ENCODE measurements at places on chromosomes 6 and 20.

DNA sequence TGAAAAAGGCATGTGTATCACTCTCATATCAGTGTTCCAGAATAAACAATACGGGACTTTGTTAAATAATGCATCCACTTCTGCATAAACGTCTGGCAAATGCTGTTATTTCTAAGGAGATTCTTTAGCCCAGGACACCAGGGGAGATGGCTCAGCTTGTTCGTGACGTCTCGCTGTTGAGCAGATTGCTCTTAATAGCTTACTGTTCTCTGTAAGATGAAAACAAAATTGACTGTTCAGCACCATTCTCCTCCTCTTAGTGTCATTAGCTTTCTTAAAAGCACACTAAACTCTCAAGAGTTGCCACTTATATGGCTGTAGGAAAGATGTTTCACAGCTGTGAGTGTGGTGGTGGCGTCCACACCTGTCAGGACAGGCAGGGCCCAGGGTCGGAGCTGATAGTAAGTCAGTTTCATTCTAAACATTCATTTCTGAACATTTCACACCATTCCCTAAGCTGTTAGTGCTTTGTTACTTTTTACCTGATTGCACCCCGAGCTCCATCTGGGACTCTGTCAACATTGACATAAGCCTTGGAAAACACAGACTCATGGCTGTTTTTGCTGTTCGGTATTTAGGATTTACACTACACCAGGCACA is 132.1 kb downstream of the ZDHHC14 start:
- no peak for DNase-seq

DNA sequence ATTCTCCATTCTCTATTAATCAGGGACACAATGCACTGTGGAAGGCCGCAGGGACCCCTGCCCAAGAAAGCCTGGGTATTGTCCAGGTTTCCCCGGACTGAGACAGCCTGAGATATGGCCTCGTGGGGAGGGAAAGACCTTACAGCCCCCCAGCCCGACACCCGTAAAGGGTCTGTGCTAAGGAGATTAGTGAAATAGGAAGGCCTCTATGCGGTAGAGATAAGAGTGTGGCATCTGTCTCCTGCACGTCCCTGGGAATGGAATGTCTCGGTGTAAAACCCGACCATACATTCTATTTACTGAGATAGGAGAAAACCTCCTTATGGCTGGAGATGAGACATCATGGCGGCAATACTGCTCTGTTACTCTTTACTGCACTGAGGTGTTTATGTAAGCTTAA is 15.7 kb upstream of the EIF2S2 start:
- no peak for DNase-seq

DNA sequence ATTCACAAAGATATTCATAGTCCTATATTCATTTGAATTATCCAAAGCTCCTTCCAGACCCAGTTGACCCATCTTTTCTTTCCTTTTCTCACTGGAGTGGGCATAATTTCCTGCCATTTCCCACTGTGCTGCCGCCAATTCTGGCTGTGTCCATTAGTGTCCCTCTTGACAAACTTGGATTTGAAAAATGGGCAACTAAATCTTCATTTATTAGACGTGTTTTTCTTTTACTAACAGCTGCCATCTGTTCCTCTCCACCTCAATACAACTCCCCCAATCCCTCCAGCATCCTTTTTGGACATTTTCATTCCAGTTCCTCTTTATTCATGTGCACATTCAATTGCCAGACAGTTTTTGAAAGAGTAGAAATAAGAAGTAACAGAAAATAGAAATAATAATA is 90.5 kb downstream of the PCSK2 start:
- DNase-seq, result no peak

DNA sequence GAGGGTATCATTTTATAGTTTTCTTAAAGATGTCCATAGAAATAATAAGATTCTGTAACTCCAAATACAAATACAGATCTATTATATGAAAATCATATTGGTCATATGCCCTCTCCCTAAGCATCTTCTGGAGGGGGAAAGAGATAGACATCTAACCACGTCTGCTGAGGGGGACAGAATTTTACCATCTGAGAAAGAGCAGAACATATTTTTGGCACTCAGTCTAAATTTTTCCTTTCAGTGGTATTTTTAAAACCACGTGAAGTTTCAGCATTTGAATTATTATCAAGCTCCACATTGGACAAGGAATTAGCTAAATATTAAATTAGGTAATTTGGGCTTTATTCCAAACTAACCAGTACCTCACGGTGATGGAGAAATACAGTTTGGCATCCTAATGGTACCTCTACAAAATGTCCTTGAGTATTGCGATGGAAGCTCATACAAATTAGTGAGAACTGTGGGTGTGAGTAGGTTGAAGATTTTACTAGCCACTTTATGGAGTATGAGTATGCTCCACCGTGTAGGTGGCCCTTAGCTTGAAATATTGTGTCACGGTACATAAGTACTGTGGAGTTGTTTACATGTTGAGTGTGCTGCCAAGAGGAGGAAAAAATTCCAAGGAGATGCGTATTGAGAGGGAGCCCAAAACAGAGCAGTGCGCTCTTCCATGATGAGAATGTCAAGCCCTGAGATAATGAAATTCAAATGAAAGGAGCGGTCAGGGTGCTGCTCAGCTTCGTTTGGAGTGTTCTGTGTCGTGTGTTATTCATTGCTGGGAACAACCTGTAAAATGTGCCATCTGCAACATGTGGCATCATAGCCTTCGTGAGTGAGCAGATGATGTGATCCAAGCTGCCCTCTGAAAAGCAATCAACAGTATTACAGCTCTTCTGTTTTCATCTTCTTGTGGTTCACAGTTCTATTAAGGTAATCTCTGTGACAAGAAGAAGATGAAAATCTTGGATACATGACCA is 48.4 kb upstream of the PHACTR2 start:
- DNase-seq, result no peak

DNA sequence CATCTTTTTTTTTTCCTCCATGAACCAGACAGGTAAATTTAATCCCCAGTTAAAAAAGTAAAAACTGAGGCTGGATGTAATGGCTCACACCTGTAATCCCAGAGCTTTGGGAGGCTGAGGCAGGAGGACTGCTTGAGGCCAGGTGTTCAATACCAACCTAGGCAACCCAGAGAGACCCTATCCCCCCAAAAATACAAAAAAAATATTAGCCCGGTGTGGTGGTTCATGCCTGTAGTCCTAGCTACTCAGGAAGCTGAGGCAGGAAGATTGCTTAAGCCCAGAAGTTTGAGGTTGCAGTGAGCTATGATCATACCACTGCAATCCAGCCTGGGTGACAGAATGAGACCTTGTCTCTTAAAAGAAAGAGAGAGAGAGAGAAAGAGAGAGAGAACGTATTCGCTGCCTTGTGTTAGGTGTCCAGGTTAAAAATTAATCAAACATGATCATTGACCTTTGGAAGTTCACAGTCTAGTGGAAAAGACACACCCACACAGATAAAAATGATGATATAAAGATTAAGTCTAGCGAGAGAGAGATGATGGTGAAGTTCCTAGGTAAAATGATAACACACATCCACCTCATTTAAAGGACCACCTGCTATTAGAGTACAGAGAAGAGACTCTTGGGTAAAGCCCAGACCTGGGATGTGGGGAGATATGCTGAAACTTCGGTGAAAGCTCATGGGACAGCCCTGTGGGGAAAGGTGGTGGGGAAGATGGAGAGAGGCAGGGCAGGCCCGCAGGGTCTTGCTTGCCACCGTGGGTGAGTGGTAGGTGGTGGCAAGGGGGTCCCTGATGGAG is 4.8 kb upstream of the NHSL1 start:
- no peak for DNase-seq

Data from stimulated activated CD4-positive, alpha-beta T cell treated with anti-CD3 and anti-CD28 coated beads, TNF-alpha, amount 100 ng/mL, for 24 hours (primary cell).